Fibroblast of skin of right quadriceps (primary cell): ENCODE measurements at places on chromosomes 5 and 9.

DNA sequence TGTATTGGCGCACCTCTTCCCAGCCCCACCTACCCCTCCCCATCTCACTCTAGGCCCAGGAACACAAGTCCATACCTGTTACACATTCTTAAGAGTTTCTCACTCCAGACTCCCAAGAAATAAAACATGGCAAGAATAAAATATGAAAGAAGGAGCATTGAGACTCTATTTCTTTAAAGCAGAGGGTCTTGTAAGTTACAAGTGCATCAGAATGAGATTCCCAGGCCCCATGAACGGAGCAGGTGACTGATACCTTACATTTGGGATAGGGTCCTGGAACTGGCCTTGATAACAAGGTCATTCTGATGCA lies 5.7 kb downstream of the EGR1 start:
- DNase-seq, result no peak

- peak; percentile 23 for DNase-seq
These were observed 4.9 kb upstream of the JAK2 start for GRCh38 chr9:4980086-4980727.

GRCh38 chr9:36749461-36749860 lies 176.8 kb downstream of the MELK start:
- no peak for DNase-seq

DNA sequence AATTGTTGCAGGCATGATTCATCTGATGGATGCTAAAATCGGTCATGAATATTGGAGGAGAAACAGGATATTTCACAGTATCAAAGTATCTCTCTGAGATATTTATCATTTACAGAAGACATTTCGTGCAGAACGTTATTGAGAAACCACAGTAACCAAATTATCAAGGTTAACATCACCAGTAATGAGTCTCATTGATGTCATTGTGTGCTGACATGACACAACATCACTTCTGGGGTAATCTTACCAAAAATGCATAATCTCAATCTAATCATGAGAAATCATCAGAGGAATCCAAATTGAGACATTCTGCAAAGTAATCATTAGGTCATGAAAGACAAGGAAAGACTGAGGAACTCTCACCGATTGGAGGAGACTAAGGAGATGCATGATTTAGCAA lies 42.7 kb downstream of the C5orf22 start:
- DNase-seq, result no peak

DNA sequence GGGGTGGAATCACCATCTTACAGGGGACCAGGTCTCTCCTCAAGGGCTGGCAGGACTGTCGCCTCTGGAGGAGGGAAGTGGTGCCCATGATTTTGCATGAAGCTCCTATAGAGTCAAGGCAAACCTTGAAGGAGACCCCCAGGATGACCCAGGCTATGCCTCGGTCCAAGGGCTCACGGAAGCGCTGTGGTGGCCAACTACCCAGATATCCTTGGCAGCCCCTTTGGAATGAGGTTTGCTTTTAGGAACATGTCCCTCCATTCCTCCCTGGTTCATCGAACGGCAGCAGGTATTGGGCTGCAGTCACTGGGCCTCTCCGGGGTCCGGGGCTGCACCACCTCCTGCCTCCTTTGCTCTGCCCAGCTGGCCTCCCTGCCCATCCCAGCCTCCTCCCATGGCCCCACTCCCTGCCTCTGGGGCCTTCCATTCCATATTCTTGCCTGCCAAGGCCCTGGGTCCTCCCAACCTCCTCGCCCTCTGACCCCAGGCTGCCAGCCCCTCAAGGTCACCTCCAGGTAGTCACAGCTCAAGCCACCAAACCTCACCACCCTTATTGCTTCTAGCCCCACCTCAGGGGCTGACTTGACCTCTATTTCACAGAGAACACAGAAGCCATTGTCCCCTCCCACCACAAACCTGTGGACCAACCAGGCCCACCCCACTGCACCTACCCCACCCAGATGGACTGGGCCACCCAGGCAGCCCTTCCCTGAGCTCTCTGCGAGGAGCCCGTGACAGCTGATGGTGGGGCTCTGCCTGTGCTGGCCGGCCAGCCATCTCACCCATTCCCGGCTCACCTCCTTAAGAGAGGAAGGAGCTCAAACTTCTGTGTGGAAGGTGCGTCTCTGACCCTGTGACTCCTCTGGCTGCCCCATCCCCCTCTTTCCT lies 3.6 kb upstream of the IL3 start:
- no peak for DNase-seq

DNA sequence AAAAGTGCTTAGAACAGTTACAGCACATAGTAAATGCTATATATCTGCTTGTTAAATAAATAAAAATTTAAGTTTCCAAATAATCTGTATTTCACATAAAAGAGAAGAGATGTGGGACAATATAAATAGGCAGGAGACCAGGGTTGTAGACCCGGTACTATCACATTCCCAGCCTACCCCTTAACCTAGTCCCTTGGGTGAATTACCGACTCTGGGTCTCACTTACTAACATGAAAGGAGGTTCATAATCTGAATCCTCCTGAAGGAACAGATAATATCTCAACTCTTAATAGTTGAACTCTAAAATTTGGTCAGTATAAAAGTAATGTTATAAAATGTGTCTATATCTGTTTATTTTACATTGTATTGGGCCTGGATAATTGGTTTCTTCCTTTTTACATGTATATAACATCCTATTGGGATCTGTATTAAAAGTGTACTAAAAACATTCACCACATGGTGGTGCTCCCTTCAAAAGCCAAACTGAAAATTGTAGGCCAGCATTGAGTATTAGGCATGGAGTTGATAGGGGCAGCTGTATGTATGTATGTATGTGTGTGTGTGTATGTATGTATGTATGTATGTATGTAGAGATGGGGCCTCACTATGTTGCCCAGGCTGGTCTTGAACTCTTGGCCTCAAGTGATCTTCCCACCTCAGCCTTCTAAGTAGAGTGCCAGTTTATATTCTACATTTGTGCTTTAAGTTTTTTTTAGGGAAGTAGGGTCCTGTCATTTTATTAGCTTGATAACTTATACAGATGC lies 64.2 kb upstream of the ABL1 start:
- DNase-seq, result peak; percentile 79

DNA sequence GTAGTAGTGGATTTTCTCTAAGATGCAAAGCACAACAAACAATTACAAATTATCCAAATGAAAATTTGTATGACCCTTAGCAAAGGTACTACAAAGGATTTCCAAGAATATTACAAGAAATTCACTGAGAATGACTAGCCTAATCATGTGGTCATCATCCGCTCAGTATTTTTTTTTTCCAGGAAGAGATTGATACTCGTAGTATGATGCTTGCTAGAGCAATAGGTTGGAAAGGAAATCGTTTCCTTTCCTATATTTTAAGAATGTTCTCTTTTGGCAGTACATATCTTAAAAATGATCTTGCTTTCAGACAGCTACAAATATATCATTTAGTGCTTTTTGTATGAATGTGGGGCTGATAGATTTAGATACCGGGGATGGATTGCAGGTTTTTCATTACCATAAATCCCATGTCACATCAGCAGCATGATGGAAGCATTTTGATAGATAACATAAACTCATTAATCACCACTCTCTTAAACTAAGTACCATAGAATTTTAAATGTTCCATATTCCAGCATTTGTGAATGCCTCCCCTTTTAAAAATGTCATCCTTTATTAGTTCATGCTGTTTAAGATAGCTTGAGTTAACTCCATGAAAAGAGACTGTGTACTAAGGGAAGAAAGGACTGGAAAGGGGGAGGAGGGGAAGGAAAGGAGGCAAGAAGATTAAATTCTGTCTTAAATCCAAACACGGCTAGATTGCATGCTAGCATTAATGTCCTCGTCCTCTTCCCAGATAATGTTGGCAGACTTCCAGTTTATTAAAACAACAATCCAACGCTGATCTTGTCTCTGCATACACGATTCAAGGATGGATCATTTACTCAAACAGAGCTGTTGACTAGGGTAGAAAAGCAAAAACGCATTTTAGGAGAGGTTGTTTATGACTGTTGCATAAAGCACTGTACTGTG lies 311.7 kb upstream of the ZNF608 start:
- DNase-seq, result peak; percentile 67

DNA sequence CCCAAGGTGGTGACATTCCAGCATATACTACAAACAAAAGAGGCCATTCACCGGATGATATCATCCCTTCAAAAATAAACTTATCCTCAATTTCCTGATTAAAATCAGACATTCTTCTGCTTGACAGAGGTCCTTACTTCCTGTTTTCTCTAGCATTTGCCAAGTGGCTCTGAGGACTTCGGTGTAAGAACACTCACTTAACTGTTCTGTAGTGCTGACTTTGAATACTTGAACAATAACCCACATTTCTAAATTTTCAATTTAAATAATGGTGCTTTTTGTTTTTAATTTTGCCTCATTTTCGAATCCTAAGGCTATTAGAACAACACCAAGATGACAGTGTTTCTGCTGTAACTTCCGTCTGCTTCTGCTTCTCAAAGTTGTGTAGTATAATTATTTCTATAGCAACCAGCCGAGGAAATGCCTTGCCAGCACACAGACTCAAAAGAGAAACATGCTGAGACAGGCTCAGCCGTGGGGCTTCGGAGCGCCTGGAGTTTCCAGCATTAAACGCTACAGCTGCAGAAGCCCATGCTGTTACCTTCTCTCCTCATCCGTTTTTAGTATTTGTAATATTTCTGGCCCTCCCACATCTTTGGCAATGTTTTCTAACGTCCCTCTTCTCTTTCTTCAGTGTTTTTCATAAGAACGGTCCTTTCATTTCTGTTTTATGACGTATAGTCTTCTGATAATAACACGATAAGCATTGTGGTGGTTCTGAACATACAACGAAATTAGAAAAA lies 19.5 kb upstream of the ANXA1 start:
- peak; percentile 83 for DNase-seq

- DNase-seq, result no peak
These were observed 9.9 kb downstream of the PAPPA start for GRCh38 chr9:116163293-116164055.

- DNase-seq, result no peak
These were observed 4.9 kb upstream of the LCN1 start for GRCh38 chr9:135516132-135516860.

- no peak for DNase-seq
These were observed 96.0 kb upstream of the DAPK1 start for GRCh38 chr9:87401681-87402080.

DNA sequence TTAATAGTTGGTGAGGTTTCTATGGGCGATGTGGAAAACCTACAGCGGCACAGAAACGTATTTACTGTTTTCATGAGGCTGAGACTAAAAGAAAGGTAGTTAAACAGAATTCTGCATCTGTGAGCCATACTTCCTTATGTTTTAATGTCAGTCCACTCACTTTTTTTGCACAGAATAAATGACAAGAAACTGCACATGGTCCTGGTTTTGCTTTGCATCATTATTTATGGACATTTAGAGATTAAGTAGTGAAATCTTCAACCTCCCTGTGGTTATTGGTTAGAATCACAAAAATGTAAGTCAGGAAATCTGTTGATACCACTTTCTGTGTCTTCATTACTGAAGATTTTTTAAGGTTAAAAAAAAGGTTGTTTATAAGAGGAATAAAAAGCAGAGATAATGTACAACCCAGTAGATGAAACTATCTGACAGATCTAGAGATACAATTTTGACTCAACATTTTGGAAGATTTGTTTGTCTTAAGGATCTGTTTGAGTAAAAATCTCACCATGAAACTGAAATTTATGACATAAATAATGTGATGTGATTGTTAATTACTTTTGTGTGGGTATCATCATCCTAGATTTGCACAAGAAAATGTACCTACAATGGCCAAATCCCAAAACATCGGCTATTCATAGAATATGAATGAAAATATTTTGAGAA lies 2.4 kb downstream of the PRR16 start:
- DNase-seq, result peak; percentile 57

DNA sequence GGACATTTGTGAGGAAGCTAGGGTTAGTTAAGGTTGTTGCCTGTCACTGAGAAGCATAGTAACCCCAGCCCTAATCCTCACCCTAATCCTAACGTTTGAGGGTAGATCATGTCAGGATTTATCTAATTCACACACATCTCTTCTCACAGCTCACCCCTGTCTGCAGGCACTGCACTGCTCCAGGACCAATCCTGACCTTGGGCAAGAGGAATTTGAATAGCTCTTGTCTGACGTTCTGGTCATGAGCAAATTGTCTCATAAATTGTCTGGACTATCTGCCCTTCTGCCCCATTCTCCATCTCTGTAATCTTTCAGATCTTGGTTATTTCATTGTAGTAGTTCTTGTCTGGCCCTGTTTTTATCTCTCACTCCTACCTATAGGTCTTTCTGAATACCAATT lies 18.7 kb downstream of the CRHBP start:
- no peak for DNase-seq

DNA sequence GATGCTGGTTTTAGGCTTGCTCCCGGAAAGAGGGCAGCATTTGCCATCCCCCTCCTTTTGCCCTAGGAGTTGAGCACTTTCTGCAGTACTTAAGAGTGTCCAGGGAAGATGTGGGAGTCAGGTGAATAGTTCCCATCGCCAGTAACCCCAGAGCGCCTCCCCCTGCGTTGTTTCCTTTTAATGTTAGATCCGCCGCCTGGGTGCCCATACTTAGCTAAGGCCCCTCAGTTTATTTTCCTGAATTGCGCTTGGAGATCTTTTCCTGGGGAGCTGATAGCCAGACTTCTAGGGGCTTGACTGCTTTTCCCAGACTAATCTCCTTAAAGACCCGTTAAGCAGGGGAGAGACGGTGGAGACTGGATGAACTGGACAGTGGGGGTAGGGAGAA lies 377 bp upstream of the PCDHAC2 start:
- no peak for DNase-seq

- peak; percentile 69 for DNase-seq
These were observed 4.5 kb downstream of the EGR1 start for GRCh38 chr5:138469540-138470321.

- no peak for DNase-seq
These were observed 213.6 kb downstream of the AGTPBP1 start for GRCh38 chr9:85528142-85528541.

DNA sequence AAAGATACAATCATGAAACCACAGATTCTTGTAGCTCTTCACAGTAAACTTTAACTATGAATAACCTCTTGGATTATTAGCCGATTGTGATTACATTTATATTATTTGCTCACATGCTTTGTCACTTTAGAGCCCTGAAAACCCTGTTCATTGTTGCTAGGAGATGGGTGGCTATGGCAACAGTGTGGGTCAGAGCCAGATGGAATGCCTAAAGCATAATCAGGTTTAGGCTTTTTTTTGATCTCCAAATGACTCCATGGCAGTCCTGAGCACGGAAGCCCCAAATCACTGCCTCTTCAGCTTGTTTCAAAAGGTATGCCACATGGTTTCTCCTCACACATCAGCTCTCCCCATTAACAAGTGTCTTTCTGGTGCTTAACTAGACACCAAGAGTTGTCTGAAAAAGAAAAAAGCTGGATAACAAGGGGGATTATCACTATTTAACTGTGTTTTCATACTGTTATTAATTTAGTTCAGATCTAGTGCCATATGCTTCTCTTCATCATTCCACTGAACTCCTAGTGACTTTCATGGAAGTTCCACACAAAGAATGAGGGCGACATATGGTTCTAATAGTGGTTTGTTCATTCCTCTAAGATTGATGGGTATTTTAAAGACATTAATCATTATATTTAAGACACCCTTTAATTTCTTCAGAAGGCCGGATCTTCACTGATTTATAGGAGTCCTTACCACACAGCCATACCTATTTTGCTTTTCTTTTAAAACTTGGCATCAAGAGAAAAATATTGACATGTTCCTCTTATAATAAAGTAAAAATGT lies 88.8 kb upstream of the PAM start:
- peak; percentile 74 for DNase-seq
